ENCODE measurements at places on chromosomes 11 and 22.
A peak's percentile ranks its signal among the peaks of the same experiment; 100 is the strongest.

DNA sequence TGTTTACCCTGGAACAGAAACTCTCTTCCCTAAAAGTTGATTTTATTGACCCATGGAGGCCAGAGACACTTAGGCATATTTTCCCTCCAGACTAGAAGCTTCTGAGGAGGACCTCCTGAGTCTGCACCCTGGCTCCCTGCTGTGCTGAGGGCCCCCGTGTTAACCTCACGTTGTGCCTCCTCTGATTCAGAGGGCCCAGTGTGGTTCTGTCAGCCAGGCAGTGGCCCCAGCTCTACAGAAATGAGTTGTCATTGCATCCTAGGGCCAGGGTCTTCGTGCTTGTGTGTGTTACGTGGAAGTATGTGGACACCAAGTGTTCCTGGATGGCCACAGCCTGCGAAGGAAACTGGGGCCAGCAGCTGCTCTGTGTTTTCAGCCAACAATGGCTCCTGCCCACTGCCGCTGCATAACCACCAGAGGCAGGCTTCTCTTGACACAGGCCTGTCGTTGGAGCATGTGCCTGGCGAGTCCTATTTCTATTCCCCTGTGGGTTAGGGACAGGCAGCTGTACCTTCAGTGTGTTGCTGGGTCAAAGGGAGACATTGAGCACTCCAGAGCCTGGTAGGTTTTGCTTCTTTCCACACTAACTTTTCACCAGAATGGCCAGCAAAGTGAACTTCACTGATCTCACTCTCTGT, 44.5 kb downstream of the MED15 start:
- no peak for DNase-seq

- DNase-seq = no peak
Observed at GRCh38 chr11:78039391-78039918, 16.4 kb upstream of the KCTD14 start.

GRCh38 chr11:2523821-2524391, 79.1 kb downstream of the KCNQ1 start:
- no peak for DNase-seq

DNA sequence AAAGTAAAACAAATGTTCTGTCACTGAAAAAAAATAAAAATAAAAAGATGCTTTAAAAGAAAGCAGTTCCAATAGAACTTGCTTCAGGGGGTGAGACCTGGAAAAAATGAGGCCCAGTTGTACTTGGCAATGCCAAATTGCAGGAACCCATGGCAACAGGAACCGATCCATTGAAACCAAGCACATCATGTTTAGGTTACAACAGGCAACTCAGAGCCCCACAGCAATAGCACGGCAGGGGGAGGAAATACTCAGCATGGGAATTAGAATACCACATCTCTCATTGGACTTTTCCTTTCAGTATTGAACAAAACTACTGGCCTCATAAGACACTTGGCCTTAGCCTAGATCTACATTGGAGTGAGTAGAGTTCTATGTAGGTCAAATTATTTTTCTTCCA, 84.3 kb downstream of the MSANTD4 start:
- DNase-seq = no peak

GRCh38 chr11:12266943-12267342, 110.4 kb upstream of the PARVA start:
- DNase-seq = no peak

DNA sequence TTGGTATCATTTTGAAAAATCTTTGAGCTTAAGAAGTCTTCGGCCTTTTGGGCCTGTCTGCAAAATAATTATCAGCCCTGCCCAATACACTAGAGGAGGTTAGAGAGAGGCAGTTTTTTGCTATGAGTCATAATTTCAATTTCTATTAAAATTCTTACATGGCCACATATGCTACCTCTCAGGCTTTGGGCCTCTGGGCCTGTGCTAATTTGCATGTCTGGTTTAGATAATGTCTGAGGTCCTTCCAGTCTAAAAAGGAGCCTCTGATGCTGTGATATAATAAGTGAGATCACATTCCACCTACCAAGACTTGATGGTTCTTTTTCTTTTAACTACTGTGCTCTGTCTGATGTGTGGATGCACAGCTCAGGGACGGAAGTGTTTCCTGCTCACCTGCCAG, 70.8 kb downstream of the KCNJ1 start:
- DNase-seq = peak; percentile 24

DNA sequence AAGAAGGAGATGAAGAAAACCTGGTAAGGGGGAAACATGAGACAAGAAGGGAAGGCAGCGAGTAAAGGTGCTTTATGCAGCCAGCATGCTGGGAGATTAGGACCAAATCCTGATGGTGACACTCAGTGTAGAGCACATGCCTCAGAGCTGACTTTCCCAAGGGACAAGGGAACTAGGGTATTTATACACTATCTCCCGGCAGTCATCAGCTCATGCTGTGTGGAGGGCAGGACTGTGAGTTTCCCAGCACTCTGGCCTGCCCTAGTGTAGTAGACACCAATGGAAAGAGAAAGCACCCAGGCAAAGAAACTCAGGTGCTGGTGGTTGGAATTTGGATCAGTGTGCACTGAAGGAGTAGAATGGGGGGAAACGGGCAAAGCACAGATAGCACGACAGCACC, 128.3 kb upstream of the CSNK2A3 start:
- DNase-seq = no peak

- DNase-seq = no peak
Observed at GRCh38 chr11:115927823-115928329, 423.7 kb upstream of the CADM1 start.

- peak; percentile 2 for DNase-seq
Observed at GRCh38 chr11:28674433-28675103, 566.4 kb downstream of the METTL15 start.

DNA sequence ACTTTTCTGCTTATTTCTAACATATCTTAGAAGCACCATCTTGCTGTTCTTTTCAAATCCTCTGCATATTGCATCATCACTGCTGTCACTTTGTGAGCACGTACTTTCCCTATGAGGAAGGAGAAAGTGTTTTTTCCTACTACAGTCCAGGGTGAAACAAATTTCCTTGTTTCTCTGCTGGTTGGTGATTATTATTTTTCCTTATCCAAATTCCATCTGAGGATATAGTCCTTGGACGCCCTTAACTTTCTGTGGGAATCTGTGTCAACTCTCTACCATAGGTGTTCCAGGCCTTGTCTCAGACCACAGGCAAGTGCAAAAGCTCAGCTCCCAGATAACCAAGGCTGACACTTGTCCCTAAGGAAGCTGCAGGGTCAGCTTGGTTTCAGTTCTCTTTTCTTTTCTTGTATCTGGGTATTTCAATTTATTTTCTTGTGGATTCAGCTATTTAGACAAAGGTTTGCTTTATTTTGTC, 29.4 kb upstream of the LYVE1 start:
- no peak for DNase-seq

DNA sequence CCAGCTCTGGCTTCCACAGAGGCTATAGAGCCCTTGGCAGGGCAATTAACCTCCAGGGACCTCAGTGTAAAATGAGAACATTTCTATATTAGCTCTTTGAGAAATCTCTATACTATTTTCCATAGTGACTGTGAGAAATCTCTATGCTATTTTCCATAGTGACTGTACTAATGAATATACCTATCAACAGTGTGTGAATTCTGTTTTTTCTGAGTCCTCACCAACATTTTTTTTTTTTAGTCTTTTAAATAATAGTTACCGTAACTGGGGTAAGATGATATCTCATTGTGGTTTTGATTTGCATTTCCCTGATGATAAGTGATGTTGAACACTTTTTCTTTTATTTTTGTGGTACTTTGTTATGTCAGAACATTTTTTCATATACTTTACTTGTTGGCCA, 7.0 kb upstream of the MTNR1B start:
- no peak for DNase-seq

DNA sequence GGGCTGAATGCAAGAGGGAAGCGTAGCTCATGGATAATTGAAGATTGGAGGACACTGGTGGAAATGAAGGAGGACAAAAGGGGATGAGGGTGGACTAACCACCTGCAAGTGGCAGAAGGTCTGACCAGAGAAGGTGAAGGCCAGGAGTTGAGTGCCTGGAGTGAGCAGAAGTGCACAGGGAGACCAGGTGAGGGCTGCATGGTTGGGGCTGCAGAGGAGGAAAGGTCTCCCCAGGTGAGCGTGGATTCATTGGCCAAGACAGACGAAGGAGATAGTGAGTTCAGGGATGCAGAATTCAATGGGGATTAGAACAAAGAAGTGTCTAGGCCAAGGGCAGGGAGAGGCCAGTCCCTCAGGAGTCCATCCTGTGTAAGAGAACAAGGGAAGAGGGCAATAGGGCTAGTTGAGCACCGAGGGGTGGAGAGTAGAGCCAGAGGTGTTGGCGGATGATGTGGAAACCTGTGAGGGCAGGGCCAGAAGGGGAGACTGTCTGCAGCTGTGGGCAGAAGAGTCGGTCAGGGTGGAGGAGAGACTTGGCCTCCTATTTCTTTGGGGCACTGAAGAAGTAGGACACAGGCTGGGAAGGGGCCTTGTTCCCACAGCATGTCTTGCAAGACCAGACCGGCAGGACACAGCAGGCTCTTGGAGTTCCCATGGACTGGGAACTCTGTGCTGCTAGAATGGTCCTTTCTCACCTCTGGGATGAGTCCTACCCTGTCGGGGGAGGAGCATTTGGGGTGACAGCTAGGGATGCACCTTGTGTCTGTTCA, 6.7 kb downstream of the TRIM29 start:
- DNase-seq = no peak

DNA sequence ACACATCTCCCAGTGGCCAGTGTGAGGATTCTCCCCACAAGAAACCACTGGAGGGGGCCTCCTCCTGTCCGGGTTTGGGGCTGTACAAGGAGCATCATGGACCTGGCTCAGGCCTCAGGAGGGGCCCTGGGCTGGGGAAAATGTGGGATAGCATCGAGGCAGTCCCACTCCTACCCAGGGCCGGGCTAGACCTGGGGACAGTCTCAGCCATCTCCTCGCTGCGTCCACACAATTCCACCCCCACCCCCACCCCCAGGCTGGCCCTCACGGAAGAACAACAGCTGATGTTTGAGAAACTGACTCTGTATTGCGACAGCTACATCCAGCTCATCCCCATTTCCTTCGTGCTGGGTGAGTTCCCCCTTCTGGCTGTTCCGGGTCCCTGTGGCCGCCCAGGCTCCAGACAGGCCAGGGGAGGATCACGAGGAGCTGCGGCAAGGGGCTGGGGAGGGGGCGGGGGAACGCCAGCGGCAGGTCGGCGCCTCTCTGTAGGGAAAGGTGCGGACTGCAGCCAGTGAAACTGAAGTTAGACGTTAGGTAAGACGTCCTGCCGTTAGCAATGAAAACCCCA, 4.8 kb downstream of the BEST1 start:
- DNase-seq = no peak

DNA sequence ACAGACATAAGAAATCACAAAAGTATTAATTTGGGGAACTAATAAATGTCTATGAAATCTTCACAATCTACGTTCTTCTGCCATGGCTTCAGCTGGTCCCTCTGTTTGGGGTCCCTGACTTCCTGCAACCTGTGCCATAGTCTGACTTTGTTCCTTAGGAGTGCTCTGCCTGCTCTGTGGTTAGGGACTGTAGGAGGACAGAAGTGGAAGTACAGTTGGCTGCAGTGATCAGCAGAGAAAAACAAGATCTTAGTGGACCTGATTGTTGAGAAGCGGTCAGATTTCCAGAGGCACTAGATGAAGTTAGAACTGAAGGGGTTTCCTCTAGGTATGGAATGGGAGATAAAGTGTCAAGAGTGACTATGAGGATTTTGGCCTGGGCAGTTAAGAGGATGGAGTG, 80.6 kb downstream of the PPP6R3 start:
- no peak for DNase-seq

- peak; percentile 47 for DNase-seq
Observed at GRCh38 chr11:12888525-12889158, 120.5 kb upstream of the RASSF10 start.

GRCh38 chr11:97722721-97723120, 1298.0 kb upstream of the CNTN5 start:
- DNase-seq = no peak

DNA sequence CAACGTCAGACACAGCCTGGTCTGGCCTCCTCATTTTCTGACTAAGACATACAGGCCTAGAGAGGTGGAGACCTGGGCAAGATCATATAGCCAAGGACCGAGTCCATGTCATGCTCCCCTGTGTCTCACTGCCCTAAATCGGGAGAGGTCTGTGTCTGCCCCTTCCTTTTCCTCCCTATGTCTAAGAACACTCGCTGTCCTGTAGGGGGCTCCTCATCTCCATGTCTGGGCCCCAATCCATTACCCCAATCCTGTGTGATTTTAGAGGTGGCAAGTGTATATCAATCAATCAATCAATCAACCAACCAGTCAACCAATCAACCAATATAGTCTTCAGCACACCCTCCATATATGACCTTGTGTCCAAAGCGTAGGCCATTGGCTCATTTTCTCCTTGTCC, 125.7 kb downstream of the KIRREL3 start:
- no peak for DNase-seq

GRCh38 chr11:128047026-128047425, 540.3 kb downstream of the ETS1 start:
- DNase-seq = no peak

GRCh38 chr11:15829312-15829711, 527.0 kb downstream of the SOX6 start:
- no peak for DNase-seq

GRCh38 chr11:129787532-129788155, 28.0 kb upstream of the TMEM45B start:
- DNase-seq = no peak

DNA sequence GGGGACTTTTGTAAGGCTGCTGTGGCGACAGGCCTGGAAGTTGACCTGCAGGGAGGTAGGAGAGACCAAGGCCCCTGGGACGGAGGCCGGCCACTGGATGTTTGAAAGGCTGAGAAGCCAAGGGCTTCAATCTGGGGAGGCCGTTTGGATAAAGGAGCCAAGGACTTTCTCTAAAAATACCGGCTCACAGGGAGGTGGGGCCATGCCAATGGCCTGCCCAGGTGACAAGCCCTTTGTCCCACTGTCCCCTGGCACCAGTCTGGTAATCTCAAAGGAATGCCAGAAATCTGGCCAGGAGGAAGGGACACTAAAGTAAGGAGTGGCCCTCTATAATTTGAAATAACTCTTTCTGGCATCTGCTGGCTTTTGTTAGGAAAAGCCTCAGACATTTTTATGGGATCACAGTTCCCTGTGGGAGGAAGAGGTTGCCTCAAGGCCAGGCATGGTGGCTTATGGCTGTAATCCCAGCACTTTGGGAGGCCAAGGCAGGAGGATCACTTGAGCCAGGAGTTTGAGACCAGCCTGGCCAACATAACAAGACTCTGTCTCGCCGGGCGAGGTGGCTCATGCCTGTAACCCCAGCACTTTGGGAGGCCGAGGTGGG, 1.9 kb upstream of the CHKA start:
- DNase-seq = no peak

DNA sequence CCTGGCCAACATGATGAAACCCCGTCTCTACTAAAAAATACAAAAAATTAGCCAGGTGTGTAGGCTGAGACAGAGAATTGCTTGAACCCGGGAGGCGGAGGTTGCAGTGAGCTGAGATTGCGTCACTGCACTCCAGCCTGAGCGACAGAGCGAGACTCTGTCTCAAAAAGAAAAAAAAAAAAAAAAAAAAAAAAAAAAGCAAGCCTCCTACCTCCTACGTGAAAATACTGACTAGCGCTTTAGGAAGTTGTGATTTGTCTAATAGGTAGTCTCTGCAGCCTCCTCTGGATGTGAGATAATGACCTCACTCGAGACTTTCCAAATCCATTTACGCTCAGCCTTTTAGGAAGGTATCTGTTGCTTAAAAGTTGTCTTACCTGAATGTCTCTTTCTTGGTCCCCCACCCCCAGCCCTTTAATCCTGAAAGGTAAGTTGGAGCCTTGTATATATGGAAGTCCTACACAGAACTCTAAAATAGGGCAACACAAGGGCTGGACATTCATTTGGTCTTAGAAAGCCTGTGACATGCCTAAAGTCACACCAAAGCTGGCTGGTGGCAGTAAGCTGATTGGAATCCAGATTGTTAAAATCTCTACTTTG, 5.5 kb downstream of the SEPTIN3 start:
- DNase-seq = no peak

- DNase-seq = no peak
Observed at GRCh38 chr11:84437071-84437980, 1151.2 kb upstream of the CCDC90B start.

All from germinal center (tissue), 1 donor.